ENCODE measurements at places on chromosomes 5 and 9.

DNA sequence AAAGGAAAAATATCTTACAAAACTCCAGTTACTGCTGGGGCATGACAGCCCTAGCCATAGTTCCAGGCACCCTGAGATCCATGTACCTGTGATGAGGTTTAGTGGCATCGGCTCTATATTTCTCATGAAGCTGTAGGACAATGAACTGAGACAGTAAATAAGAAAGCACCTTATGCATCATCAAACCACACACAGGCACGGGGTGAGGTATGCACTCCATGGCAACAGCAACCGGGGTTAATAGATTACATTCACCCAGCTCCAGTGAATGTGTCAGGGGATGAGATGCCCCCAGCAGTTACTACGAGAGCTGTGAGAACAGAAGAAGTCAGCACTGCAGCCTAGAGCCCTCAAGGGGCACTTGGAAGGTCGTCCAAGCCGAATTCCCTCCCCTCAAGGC lies 162.0 kb upstream of the S1PR3 start:
- no peak for DNase-seq

GRCh38 chr5:181084621-181085195 lies 44.6 kb downstream of the BTNL9 start:
- DNase-seq = no peak

DNA sequence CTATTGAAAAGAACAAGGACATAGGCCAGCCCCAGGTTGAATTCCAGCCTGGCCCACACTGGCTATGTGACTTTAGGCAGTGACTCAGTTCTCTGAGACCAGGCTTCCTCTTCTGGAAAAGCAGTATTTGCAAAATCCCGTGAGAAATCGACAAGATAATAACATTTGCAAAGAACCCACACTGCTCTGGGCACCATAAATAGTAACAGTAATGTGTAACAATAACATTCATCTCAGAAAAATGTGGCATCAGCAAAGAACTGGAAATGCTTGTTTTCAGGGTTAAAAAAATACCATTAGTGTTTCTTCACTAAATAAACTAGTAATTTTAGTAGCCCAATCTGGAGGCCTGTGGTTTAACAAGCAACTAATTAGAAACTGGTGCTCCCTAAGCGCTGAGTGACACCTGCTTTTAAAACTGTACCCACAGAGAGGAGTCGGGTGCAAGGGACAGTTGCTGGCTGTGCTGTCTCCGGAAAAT lies 148.4 kb downstream of the TTLL11 start:
- DNase-seq = no peak

GRCh38 chr9:133774799-133775198 lies 36.6 kb upstream of the SARDH start:
- DNase-seq = no peak

GRCh38 chr5:32258424-32258823 lies 54.3 kb downstream of the MTMR12 start:
- DNase-seq = no peak

DNA sequence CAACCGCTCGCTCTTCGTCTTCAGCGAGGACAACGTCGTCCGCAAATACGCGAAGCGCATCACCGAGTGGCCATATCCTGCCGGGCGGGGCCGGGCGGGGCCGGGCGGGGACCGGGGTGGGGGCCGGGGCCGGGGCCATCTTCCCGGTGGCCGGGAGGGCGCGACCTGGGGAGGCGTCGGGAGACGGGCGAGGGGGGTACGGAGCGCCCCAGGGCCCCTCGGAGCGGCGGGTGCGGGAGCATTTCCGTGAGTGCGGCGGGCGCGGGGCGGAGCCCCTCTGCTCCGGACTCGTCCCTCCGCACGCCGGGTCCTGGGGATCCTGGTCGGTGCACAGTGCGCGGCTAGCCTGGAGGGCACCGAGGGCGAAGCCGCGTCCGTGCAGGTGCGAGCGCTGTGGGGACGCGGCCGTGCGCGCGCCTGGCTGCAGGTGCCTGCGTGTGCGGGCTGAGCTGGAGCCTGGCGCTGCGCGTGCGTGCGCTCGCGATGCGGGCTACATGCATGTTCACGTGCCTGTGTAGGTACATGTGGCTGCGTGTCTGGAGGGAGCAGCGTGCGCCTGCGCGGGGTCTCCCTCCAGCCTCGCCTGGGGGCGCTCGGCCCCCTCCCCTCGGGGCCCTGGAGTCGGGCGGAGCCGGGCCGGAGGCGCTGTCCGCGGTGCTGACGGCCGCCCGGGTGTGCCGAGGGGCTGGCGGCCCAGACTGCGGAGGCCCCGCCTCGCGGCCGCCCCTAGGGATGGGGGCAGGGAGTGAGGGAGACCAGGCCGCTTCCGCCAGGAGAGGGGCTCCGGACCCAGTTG lies 762 bp downstream of the CACNA1B start:
- DNase-seq = no peak

DNA sequence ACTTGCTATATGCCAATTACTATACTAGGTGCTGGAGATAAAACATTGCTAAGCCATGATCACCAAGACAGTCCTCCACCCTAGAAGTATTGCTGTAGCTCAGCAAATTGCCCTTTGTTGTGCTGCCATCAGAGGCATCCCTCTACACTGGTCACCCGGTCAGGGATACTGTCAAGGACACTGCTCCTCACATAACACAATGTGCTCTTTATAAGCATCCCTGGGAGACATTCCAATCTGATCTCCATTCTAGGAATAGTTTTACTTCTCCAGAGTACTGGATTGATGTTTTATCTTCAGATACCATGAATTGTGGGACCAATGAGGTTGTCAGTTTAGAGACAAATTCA lies 10.4 kb upstream of the DNAJA1 start:
- DNase-seq = no peak

DNA sequence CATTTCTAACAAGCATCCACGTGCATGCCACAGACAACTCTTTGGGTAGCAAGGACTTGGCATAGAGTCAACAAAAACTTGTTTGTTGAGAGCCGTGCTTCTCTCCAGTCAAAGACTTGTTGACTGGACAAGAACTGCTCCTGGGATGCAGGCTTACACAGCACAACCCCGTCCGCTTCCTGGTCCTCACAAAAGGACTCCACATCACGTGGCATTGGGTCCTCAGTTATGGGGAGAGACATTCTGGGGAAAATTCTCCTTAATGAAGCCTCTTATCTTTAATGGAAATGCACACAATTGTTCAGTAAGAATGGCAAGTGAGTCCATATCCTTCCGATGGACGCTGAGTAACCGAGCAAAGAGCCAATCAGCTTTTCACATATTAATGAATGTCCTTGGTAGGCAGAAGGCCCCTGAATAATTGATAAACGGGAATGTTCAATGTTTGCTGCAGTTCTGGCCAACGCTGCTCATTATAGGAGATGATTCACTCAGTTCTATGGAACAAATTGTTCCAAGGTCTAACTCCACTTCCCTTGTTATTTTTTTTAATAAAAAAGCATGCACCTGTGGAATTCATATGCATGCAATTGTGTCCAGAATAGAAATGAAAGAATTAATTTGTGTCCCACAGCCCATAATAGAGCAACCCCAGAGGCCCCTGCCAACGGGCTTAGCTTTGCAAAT lies 97.0 kb upstream of the ZNF366 start:
- DNase-seq = no peak

GRCh38 chr9:82252116-82252515 lies 263.5 kb downstream of the SPATA31D1 start:
- DNase-seq = no peak

DNA sequence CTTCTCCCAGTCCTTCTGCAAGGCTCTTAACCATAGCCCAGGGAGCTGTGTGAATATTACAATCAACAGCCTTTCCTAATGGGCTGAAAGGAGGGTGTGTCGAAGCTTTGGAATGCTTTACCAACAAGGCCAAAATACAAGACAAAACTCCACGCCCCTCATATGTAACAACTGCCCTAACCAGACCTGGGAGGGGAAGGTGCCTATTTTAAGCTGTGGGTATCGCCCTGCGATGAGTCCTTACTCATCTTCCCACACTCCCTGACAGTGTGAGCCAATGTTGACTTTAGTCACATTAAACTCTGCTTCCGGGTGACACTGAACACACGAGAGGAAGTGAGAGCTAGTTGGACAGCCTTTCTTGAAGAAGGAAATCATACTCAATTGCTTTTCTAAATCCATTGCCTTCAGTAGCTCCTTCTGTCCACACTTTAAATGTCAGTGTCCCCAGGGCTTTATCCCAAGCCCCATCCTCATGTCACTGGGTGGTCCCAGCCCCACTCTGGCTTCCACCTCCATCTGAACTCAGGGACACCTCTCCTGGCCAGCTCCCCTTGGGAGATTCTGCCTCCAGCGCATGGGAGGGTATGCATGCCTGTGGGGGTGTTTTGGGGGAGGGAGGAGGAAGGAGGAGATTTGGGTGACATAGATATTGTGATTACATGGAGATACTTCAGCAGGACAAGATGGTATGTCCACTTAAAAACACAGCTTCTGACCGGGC lies 6.5 kb upstream of the TBC1D9B start:
- no peak for DNase-seq

GRCh38 chr9:106174346-106174745 lies 480.0 kb downstream of the TMEM38B start:
- DNase-seq = no peak

DNA sequence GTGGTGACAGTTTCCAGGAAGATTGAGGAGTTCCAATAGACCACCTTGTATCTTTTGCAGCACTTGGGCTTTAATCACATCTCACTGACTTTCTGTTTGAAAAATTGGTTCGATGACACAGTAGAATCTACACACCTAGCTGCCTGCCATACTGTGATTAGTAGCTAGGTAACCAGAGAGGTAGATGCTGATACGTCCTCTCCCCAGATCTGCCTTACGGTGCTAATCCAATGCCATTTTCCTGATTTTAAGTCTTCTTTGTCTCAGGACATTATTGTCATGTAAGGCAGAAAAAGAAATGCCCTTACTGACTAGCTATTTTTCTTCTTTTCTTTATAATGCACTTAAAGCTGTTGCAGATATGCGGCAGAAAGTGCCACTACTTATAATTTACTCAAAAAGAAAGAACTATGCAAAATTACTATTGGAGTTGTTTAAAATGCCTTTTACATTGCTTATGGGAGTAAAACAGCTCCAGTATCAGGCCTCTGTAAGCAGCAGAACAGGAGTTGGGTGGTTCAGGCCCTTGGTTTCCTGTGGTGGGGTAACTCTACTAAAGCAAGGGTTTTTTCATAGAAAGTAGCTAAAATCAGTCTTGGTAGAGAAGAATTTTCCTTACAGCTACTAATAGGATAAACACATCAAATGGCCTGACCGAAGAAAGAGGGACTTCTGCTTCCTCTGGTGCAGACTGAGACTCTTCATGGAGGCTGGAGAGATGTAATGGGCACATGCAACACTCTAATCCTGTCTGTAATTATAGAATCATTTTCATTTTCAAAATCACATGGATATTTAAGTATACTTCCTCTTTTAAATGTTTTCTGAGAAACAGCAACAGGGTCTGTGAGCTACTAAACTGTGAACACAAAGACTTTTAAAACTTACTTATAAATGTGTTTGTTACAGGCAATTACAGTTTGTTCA lies 177.2 kb downstream of the MAPKAP1 start:
- DNase-seq = no peak

- DNase-seq = no peak
These were observed 184.4 kb downstream of the PLK2 start for GRCh38 chr5:58275516-58275915.

DNA sequence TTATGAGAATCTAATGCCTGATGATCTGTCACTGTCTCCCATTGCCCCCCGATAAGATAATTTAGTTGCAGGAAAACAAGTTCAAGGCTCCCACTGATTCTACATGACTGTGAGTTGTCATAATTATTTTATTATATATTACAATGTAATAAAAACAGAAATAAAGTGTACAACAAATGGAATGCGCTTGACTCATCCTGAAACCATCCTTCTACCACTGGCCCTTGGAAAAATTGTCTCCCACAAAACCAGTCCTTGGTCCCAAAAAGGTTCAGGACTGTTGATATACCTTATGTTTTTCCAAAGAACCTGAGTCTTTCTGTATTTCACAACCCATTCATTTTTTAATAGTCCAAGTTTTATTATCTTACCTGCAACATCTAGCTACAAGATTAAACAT lies 403.5 kb downstream of the TAF11L14 start:
- no peak for DNase-seq

DNA sequence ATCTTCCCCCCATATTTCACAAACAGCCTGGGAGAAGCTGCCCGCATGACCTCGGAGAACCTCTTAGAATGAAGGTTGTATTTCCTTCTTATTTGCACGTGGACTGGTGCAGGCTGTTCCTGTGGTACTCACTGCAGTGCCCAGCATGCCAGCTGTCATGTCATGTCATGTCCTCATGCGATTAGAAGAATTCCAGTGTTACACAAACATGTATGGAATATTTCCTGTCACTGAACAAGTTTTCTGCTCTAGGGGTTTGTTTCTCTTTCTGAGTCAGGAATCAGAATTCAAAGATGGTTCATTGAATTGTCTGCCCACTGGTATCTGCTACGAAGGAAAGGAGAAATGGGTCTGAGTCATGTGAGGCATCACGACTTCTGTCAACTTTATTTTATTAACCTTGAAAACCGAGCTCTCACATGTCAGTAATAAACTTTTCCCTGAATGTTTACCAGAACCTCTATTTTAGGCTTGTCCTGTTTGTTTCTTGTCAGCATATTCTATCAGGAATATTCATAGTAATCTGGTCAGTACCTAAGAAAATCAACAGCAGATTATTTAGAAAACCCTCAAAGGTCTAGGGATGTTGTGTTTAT lies 415.6 kb downstream of the GADD45G start:
- DNase-seq = no peak

GRCh38 chr5:39073767-39074016 lies 507 bp downstream of the RICTOR start:
- DNase-seq = no peak

GRCh38 chr9:92610470-92611420 lies 59.2 kb downstream of the IPPK start:
- no peak for DNase-seq

GRCh38 chr5:176438959-176439757 lies 9.0 kb upstream of the FAF2 start:
- DNase-seq = no peak

GRCh38 chr5:11650936-11651335 lies 253.3 kb downstream of the CTNND2 start:
- no peak for DNase-seq

DNA sequence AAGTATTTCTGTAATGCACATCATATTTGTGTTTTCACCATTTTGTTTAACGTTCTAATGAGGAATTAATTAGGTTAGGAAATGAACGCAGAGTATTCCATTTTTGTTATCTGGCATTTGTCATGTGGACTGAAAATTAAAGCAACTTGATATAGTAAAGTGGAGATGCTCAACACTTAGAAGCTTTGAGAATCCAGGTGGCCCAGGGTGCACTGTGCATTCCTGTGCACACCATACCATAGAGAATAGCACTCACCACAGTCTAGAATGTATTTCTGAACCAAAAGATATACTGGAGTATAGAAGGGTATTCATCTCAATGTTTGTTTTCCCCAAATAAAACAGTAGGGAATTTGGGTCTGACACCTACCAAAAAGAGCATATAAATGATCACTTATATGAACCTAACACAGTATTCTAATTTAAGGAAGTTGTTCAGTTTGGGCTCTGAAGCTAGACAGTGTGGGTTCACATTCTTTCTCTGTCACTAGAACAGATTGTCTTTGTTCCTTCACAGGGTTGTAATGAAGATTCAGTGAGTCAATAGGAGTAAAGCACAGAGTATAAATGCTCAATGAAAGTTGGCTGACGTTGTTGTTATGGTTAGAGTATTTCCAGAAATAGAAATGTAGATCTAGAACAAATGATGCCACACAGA lies 125.6 kb upstream of the DMRT1 start:
- no peak for DNase-seq

GRCh38 chr9:87620731-87621322 lies 105.1 kb upstream of the CTSL start:
- DNase-seq = no peak

- DNase-seq = no peak
These were observed 50.4 kb downstream of the CERT1 start for GRCh38 chr5:75460942-75461610.

- DNase-seq = peak; percentile 80
These were observed at the start of gene GRK6 for GRCh38 chr5:177426566-177427210. TSS of gene GRK6 (plus strand) at chr5:177426676. CDS start at chr5:177426846, 170 bp downstream.

Data from CD4-positive, alpha-beta T cell treated with Interferon alpha-2 for 1 hour (primary cell).